ENCODE measurements at places on chromosomes 6 and 20. TPM values are rescaled to one million over a fixed set of nuclear protein-coding genes. Genes with fewer than 3 reads are reported as not detected.

DNA sequence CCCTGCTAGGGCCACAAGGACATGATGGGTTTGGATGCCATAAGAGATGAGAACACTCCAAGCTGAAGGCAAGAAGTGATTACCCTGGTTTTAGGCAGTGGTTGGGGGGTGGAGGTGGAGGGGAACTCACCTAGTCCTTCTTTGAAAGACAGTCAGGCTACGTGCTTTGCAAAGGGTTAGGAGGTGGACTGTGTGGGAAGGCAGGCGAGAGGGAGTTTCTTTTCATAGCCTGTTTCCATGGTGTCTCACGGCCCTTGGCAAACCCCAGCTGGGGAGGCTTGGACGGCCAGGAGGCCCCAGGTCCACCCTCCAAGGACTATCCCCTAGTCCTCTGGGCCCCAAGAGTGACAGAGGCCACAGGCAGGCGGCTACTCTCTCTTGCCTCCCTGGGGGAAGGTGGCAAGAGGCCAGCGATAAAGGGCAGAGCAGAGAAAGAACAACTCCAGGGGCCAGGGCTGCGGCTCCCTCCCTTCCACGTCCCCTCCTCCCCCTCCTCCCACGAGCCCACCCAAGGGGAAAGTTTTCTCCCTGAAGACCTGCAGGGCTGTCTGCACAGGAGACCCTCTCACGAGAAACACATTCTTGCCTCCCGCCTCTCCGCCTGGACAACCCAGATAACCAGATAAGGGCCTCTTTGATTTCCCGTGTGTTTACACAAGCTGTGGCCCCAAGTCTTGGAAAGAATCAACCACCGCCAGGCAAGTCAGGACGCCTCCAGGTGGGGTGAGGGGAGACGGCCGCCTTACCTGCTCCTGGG is 74.4 kb downstream of the NOL4L start:
- no peak for DNase-seq

GRCh38 chr6:106724848-106725247 is 95.5 kb downstream of the QRSL1 start:
- DNase-seq = no peak

DNA sequence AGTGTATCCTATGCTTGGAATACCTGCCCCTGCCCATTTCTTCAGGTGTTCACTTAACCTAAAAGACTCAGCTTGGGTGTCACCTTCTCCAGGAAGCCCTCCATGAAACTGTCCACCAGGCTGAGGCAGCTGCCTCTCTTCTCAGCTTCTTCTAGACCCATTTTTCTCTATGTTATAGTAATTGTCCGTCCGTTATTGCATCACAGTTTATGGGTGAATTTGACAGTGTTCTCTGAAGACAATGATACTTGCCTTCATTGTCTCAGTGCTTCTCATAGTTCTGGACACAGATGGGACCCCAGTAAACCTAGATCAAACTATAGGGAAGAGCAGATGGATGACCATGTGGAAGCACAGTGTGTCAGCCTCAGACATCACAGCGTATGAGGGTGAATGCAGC is 238.0 kb upstream of the MOCS1 start:
- DNase-seq = no peak

- DNase-seq = no peak
Observed at GRCh38 chr6:87244380-87244779, 78.0 kb upstream of the SMIM8 start.

DNA sequence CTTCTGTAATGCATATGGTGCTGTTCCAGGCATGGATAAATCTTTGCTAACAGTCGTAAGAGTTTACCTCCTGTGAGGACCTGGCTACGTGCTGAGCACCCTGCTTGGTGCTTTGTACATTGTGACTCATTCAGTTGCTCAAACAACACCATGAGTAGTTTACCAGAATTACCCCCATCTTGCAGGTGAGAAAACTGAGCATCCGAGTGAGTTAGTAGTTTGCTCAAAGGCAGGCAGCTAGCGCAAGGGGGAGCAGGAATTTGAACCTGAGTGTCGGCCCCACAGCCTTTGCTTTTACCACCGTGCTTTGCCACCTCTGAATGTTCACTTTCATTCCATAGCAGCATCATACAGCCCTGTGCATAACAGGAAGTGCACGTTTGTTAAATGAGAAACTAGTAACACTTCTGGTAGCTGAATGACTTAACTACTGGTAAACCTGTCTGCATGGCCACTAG is 121.9 kb downstream of the MTHFD1L start:
- DNase-seq = no peak

Gene VSX1
- not detected for polyA plus RNA-seq

DNA sequence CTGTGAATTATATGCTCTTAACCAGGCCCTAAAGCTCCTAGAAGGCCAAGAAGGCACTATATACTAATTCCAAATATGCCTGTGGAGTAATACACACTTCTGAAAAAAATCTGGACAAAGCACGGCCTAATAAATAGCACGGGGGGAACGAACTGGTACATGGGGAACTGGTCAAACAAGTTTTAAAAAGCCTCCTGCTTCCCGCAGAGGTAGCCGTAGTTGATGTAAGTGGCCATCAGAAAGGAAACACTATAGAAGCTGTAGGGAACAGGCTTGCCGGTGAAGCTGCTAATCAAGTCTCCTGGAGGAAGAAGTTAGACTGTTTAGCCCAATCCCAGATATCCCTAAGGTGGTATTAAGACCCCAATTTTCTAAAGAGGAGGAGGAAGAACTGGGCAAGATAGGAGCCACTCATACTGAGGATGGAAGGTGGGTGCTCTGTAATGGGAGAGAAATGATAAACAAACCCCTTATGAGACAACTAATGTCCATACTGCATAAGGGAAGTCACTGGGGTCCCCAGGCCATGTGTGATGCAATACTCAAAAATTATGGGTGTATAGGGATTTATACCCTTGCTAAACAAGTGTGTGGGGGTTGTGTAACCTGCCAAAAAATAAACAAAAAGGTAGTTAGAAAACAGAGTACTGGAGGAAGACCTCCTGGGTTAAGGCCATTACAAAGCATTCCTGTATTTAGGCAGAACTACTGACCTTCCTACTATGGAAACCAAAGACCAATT is 27.1 kb upstream of the ZNF318 start:
- no peak for DNase-seq
